AG20443 (cell line): ENCODE measurements at places on chromosomes 7 and 10.

DNA sequence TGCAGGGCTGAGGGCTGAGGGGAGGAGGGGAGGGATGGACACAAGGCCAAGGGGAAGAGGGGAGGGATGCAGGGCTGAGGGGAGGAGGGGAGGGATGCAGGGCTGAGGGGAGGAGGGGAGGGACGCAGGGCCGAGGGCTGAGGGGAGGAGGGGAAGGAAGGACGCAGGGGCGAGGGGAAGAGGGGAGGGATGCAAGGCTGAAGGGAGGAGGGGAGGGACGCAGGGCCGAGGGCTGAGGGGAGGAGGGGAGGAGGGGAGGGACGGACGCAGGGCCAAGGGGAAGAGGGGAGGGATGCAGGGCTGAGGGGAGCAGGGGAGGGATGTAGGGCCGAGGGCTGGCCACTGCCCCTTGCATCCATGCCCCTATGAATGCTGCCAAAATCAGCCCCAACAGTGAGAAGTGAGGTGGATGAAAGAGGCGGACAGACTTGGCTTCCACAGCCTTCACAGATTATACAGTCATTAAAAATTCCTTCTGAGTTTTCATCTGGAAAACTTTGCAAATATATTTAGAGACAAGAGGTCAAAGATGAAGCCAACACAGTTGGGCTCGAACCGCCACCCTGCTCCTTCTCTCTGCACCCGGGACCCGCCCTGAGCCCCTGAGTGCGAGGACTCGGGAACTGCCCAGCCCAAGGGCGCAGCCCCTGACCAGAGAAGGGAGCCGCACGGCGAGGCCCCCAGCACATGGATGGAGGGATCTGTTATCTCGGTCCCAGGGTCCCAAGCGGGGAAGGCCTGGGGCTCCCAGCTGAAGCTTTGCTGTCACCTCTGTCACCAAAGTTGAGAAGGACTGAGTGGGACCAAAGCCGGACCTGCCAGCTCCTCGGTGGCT lies 65.8 kb downstream of the DIP2C start:
- DNase-seq, result no peak

- no peak for DNase-seq
These were observed 26.4 kb upstream of the MSS51 start for GRCh38 chr10:73459683-73460314.

GRCh38 chr10:47294501-47294900 lies 5.5 kb upstream of the GDF10 start:
- DNase-seq, result no peak

GRCh38 chr10:112802411-112803022 lies 147.5 kb upstream of the TCF7L2 start:
- DNase-seq, result no peak

DNA sequence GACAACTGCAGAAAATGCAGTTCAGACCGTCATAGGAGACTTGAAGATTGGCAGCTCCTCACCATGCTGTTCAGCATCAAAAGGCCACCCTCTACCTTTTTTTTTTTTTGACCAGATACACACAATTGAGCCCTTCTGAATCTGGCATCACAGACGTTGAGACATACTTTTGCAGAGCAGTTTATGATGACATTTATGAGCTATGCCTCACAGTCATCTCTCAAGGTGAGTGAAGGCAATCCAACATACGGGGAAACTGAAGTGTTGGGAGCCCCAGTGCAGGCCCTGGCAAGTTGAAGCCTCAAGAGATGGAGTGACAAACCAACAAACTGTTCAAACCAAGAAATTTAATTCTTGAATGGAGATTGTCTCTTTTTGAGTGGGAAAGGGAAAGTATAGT lies 83.6 kb upstream of the DLX6 start:
- DNase-seq, result no peak

DNA sequence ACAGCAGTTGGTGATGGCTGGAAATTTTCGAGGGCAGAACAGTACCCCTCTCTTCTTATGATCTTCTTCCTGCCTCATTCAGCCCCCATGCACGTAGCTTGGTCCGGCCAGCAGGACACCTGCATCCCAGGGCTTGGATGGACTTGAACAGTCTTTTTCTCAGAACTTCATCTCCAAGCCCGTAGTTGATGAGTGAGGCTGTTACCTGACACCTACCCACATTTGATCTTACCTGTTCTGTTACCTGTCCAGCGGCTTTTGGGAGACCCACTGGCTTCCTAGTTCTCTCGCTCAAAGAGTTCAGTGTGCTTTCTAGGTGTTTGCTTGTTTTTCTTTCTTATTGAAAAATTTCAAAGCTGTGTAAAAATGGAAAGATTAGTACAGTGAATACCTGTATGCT lies 212.2 kb downstream of the CUX1 start:
- no peak for DNase-seq

DNA sequence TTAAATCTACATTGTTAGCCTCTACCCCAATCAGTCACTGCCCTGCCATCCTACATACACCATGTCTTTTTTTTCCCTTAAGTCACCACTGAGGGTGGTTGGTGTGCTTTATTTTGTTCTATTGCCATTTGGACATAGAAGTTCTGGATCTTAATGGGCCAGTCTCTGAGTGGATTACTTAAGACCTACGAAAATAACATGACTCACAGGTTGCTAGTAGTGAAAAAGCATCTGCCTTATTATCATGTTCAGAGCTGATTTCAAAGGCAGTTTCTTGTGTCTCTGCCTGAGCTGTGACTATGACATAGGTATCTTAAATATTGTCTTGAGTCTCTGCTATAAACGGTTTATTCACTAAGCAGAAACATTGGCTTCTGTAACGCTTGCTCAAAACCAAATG lies 410.8 kb downstream of the MDFIC start:
- DNase-seq, result peak; percentile 19

- no peak for DNase-seq
These were observed 40.7 kb downstream of the BTRC start for GRCh38 chr10:101394524-101395133.

- DNase-seq, result no peak
These were observed 436.0 kb downstream of the PAXIP1 start for GRCh38 chr7:154566877-154567276.

DNA sequence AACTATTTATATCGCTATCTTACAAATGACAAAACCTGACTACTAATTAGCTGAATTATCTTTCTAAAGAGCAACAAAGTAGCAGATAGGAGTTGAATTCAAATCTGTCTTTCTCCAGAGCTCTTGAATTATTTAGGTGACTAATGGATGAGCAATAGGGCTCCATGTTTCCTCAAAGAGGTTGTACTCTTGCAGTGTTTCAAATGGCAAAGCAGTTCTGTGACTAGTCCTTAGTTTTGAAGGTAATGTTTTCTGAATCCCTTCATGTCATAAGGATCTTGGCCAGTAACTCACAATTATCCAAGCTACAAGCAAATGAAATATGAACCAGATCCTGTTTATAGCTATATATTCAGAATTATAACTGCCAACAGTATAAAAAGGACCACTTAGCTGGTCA lies 999.7 kb downstream of the NRG3 start:
- DNase-seq, result no peak

DNA sequence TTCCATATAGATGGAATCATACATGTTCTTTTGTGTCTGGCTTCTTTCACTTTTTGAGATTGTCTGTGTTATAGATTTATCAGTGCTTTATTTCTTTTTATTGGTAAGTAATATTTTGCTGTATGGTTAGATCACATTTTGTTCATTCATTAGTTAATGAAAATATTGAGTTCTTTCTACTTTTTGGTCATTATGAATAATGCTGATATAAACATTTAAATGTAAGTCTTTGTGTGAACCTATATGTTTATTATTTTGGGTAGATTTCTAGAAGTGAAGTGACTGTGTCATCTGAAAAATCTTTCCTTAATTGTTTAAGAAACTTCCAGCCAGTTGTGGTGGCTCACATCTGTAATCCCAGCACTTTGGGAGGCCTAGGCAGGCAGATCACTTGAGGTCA lies 11.4 kb upstream of the VWDE start:
- DNase-seq, result no peak

GRCh38 chr7:128714701-128715495 lies 24.3 kb upstream of the CALU start:
- no peak for DNase-seq

DNA sequence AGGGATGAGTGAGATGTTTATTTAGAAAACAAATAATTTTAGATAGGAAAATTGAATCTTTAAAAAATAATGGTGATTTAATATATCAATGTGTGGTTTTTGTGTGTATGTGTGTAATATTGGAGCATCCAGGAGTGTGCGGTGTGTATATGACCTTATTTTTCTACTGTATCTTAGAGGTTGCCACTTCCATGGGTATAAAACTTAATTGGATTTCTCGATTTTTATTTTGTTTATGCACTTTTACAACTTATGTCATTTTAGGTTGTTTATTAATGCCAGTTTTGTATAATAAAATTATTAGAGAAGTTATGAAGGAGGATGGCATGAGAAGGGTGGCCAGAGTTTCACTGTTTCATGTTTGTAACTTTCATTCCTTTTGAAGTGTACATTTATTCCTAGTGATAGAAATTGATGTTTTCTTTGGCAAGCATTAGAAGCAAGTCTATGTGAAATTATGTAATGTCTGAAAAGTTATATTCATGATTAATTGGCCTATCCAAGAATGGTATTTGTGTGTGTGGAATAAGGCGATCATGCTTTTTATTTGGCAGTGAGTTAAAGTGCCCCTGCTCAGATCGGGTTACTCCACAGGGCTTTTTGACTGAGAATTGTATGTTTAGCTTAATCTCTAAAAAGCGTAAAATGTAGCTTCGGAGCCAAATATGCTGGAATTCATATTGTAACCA lies 110.3 kb downstream of the KAT6B start:
- DNase-seq, result peak; percentile 32

DNA sequence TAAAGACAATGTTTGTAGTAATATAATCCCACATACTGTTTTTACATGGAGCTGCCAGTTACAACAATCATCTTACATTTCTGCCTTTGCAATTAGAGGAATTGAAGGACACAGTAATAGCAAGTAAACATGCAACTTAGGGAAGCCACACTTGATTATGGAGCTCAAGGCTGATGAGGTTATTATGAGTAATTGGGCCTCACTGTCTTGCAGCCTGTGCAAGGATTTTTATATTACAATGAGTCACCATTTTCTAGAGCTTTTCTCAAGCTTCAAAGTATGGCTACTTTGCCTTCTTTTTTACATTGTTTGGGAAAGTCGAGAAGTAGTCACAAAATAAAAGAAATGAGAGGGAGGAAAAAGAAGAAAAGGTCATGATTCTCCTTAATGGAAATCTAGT lies 226.4 kb downstream of the KIAA1217 start:
- DNase-seq, result peak; percentile 66

- DNase-seq, result no peak
These were observed 19.6 kb downstream of the GIMAP5 start for GRCh38 chr7:150756858-150757257.

GRCh38 chr10:74816824-74817498 lies 9.4 kb upstream of the KAT6B start:
- DNase-seq, result no peak

DNA sequence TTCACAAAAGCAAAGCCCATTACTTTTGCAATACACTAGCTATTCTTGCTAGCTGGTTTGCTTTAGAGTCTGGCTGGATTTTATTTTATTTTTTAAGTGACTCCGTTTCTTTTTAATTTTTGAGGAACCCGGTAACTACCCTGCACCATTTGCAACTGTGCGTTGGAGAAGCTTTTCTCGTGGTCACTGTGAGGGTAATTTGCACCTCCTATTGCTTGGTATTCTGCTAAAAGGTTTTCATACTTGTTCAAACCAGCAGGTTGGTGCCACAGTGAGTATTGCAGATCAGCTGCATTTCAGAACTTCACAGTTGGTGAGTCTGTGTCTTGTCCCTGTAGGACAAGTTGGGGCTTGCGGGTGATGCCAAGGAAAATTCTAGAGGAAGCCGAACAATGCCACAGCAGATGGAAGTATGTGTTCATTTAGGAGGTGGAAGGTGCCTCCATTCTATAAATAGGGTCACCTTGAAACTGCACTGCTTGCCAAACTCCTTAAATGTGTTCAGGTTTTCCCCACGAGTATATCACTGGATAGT lies 3.9 kb upstream of the NMT2 start:
- DNase-seq, result no peak

DNA sequence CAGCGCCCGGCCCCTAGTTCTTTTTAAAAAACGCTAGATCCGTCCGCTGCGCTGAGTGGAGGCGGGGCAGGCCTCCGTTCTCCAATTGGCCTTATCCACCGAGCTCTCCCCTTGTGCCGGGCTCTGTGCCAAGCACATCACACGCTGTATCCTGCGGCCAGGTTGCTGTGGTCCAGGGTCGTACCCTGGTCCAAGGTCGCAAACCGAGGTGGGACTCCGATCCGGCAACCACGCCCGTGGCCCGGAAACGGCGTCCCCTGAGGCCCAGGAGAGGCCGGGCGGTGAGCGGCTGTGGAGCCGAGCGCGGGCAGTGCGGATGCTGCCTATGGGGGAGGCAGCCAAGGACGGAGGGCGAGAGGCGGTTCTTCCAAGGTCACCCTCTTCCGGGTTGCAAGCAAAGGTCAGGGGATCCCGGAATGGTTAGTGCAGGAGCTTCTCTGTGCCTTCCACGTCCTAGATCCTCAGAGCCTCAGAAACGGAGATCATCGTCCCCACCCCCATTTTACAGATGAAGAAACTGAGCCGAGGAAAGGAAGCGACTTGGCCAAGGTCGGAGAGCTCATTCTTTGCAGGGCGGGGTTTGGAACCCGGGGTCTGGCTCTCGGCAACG lies 72.4 kb upstream of the LRRC4 start:
- DNase-seq, result peak; percentile 61

GRCh38 chr7:101673951-101674350 lies 44.9 kb upstream of the MYL10 start:
- DNase-seq, result no peak

- peak; percentile 80 for DNase-seq
These were observed 12.6 kb upstream of the CDH23 start for GRCh38 chr10:71383972-71384687.

GRCh38 chr7:146492017-146492416 lies 375.4 kb downstream of the CNTNAP2 start:
- no peak for DNase-seq

GRCh38 chr7:108120196-108120595 lies 10.0 kb downstream of the LAMB4 start:
- no peak for DNase-seq

DNA sequence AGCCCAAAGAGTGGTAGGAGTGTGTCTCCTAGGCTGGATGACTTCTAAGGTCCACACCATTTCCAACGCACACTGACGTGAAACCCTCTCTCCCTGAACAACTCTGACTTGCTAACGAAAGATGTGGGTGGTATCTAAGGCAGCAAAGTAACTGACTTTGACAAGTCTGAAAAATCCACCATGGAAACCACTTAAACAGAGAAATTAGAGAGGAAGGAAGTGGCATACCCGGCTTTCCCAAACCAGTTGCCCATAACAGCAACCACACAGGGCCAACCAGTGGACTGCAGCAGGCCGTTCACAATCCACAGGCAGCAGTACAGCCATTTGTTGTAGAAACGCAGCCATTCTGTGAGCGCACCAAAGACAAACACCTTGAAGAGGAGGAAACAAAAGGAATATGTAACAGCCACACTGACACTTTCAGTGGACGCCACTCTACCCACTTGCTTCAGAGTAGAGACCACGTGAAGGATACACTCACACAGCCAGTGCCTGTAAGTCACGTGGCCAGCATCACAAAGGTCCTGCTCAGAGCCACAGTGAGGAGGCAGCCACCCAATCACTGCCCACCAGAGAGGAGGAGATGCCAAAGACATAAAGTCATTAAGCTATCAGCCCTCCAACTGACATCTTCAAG lies 39.8 kb downstream of the SLC37A3 start:
- no peak for DNase-seq
